ENCODE measurements at places on chromosomes 4 and X.

GRCh38 chrX:131951166-131951565, 71.9 kb upstream of the STK26 start:
- DNase-seq: no peak

GRCh38 chr4:39812500-39812899, 114.6 kb downstream of the UBE2K start:
- no peak for DNase-seq

DNA sequence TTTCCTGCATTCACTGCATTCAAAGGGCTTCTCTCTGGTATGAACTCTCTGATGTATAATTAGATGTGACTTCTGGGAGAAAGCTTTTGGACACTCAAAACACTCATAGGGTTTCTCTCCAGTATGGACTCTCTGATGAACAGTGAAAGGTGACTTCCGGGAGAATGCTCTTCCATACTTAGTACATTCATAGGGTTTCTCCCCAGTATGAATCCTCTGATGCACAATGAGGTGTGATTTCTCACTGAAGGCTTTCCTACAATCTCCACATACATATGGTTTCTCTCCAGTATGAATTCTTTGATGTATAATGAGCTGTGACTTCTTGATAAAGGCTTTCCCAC, 12.2 kb downstream of the ZNF630 start:
- DNase-seq: no peak

GRCh38 chrX:156004256-156004655, 6.8 kb downstream of the IL9R start:
- DNase-seq: no peak

DNA sequence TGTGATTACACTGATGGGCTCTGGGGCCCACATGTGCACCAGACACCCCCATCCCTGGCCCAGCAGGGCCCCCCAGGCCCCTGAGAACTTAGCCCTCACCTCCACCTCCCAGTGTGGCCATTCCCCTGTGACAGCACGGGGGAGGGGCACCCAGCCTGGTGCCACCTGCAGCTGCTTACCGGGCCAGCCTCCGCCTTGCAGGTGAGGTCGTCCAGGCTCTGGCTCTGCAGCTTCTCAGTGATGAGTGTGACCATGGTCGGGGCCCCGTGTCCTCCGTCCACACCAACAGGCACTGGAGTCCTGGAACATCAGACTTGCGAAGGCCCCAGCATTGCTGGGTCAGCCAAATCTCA, 15.6 kb downstream of the FAM53A start:
- DNase-seq: no peak

DNA sequence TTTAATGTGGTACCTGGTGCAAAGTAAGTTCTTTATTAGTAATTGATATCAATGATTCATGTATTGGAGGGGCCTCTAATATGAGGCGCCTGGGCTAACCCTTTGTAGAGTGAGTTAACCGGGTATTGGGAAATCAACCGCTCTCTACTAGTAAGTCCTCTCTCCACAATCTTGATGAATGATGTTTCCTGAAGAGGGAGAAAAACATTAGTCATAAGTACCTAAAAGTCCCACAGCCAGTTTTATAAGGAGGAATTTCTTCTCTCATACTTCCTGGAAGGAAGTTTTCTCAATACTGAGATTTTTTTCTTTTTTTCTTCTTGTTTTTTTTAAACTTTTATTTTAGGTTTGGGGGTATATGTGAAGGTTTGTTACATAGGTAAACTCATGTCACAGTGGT, 62.3 kb downstream of the AGTR2 start:
- no peak for DNase-seq

GRCh38 chr4:17807446-17807845, 3.1 kb downstream of the DCAF16 start:
- no peak for DNase-seq

GRCh38 chr4:138448169-138448568, 206.0 kb upstream of the SLC7A11 start:
- DNase-seq: no peak

- DNase-seq: no peak
Measured at GRCh38 chr4:73895201-73896175, 26.3 kb downstream of the CXCL1 start.

DNA sequence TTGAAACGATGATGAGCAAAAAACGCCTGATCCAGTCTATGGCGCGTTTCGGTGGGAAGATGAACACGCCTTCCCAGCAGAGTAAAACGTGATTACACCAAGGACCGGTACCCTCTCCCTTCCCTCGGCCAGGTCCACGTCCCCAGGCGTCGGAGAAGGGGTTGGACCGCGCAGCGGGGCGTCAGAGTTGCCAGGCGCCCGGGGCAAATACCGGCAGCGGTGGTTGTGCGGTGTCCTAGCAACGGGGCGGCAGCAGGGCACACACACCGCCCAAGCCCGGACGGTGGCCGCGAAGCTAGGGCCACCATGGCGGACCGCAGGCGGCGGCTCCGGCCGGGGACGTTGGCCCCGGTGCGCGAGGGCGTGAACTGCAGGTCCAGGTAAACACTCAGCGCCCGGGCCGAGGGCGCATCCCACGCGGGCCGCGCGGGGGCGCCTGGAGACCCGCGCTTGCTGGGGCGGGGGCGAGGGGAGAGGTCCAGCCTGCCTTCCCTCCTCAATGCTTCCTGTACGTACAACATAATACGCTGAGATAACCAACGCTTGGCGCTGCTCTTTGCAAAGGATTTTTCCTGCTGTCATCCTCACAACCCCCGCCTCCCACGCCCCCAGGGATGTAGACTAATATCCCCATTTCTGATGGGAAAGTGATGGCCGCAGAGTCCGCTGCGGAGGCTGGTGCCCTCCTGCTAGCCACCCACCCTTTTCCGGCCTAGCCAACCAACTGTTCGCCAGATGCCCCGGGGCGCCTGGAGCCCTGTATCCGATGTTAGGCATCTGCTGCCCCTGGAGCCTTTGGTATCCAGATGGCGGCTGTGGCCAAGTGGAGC, at the start of gene FAM47E:
Gene FAM47E, plus strand, starts transcription at position 281 of the 830 bp plus-strand sequence. Its CDS starts 26 bp downstream, at position 307.
- DNase-seq: peak; percentile 67

DNA sequence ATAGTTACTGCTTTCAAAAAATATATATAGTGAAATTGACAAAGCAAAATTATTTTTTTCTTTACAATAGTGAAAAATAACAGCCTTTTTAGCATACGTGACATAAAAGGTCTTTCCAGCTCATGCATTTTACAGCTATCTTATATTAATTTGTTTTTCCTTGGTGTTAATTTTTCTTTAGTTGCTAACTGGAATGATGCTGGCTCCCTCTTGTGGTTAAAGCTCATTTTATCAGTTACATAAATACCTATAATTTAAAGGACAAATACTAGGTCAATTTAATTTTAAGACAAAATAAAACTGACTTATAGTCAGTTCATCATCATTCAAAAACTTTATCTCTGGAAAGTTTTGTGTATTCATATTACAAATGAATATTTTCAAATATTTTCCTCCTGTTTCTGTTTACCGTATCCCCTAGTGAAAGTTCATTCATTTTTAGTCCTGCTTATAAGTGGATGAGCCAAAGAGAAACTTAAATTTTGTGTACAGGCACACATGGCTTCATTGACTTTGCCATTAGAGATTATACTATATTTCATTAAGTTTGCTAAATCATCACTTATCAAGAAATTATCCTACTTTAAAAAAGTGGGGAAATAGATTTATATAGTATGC, 9.9 kb upstream of the ANAPC4 start:
- DNase-seq: peak; percentile 19

DNA sequence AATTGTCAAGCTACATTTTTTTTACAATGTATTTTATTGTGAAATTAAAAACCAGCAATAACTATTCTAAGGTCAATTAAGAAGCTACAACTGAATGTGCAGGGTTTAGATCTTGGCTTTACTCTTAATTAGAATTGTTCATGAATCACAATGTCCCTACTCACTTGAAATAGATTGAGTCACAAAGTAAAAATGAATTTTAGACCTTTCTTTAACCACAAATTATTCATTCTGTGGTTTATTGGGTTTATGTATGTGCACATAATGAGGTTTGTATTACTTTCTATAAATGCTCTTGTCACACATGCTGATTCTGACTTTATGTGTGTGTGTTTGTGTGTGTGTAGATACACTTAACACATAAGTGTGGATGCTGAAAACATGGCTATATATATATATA, 647.0 kb upstream of the AADAT start:
- no peak for DNase-seq

DNA sequence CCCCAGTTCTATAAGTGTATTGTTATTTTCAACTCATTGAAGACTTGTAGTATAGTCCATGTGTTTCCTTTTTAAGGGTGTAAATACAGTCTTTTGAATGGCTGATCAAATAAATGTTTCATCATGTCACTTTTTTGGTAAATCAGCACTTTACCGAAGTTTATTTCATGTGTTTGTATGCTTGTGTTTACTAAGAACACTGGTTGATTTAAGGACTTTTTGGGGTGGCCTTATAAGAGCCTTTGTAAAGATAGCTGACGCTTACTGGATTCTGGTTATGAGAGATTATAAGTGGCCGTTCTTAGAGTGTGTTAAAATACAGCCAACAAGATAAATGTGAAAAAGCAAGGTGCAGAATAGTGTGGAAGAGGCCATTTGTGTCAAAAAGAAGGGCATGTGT, 2.6 kb downstream of the UBE2K start:
- DNase-seq: no peak

GRCh38 chr4:101018836-101019235, 328.5 kb downstream of the PPP3CA start:
- peak; percentile 10 for DNase-seq

DNA sequence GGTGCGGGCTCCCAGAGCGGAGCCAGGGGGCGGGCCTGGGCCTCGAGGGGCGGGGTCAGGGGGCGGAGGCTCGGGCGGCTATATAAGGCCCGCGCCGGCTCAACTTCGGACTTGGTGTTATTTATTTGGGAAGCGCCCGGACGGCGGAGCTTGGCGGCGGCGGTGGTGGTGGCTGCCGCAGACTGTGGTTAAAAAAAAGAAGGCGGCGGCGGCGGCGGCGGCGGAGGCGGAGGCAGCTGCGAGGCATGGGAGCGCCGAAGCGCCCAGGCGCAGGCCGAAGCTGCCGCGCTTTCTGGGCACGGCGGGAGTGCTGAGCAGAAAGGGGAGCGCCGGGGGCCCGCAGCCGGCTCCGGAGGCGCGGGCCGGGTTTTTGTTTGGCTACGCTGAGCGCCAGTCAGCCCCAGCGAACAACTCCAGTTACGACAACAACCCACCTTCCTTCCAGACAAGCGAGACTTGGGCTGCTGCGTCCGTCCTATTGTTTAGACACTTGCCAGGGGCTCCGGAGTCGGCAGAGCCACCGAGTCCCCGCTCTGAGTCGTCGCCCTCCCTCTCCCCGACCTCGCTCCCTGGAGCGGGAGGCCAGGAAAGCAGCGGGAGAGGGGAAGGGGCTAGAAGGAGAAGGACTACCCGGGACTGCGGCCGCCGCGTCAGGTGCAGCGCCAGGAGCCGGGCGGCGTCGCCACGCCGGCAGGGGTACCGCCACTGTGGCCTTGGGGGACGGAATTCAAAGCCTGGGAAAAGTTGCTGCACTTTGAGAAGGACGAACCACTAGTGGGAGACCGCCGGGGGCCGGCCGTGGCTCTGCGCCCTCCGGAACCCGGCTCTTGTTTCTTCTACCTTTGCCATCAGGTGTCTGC, at the start of gene SLIT2:
Gene SLIT2, plus strand, starts transcription at position 110 of the 860 bp plus-strand sequence. CDS start 1,911 bp downstream, outside the sequence.
- peak; percentile 69 for DNase-seq

DNA sequence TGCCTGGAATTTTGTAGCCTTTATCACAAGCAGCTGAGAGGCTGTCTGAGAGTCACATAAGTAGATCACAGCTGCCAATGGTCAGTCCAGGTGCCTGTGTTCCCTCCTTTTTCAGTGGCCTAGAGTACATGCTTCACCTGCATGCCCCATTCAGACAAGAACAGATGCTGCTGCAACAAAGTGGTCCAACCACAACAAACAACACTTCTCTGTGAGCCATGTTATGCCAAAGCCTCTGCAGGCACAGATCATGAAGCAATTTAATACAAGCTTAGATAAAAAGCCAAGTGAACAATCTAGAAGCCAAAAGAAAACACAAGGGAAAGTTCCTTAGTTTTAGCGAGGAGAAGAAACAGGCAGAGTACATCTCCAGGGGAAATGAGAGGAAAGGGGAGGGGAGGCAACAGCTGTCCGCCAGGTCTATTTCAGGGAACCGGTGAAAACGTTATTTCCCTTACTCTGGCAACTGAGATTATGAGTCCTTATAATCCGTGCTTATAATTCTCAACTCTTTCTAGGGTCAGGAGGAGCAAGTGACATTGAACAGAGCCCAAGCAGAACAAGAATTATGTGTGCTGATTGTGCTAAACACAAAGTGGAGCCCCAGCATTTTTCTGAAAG, 92.6 kb downstream of the TSPAN5 start:
- no peak for DNase-seq

DNA sequence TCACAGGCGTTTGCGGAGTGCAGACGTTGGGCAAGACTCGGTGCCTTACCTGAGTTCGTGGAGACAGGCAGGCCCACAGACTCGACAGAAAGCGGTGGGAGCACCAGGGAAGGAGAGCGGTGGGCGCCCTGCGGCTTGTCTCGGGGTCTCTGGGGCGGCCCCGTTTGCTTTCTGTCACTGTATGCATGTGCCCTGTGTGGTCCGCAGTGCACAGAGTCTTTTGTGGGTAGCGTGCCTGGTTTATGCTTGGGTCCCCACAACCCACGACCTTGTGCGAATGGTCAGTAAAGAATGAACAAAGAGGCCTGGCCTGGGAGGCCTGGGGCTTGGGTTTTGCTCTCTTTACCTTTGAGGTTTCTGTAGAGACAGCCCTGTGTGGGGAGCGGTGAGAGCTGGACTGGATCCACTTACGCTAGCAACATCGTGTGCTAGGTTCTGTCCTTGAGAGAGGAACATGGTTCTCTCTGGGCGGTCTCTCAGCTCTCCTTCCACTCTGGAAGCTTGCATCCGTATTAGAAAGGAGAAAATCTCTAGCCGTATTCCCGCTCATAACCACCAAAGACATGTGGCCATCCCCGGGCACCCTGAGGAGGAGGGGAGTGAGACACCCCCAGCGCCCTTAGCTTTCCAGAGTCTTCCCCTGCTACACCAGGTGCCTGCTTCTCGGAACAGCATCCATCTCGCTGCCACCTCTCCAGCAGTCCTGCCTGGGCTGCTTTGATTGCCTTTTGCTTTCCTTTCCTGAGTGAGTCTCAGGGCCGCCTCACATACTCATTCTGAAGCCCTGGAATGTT, 1.2 kb downstream of the TADA2B start:
- no peak for DNase-seq

DNA sequence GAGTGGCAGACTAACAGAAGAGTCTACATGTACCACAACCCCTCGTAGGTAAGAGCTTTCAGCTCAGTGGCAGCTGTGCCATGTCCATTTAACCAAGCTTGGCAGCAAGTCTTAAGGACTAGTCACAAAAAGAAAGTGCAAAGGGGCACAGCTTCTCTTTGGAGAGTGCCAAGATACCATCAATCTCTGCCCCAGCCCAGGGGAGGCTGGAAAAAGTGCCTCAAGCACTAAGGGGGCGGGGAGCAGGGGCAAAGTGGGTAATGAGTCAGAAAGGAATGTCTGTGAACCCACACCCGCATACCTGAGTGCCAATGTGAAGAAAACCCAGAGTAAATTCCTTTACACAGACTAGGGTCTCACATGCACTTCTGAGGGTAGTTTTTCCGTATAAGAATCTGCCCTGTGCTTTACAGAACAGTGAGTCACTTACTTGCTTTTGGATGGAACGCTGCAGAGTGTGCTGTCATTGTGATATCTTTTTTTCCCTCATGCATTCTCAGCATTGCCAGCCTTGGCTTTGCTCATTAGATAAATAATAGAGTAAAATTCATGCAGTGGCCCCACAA, 219.8 kb downstream of the ZNF674 start:
- DNase-seq: no peak

GRCh38 chr4:47213539-47213938, 182.2 kb downstream of the GABRB1 start:
- DNase-seq: no peak

GRCh38 chrX:82218361-82218760, 1016.5 kb downstream of the SH3BGRL start:
- peak; percentile 51 for DNase-seq

- no peak for DNase-seq
Measured at GRCh38 chr4:2943364-2944090, 19.7 kb downstream of the NOP14 start.
